ENCODE measurements at places on chromosomes 11 and 22.

GRCh38 chr22:46355369-46355995 is 20.0 kb downstream of the TRMU start:
- H3K36me3 ChIP-seq: peaks cover 47% of the 10 kb centered on the region
- H3K4me1 ChIP-seq: peaks cover 21% of the 10 kb centered on the region
- no peak for DNase-seq
- no peak overlapping the region for H3K4me3 ChIP-seq
- no peak overlapping the region for H3K27ac ChIP-seq

GRCh38 chr11:68146010-68146540 is 24.9 kb upstream of the CHKA start:
- no peak for DNase-seq
- no peaks in the 10 kb centered on the region for H3K27me3 ChIP-seq
- H3K4me3 ChIP-seq: no peak overlapping the region
- no peak overlapping the region for H3K27ac ChIP-seq

DNA sequence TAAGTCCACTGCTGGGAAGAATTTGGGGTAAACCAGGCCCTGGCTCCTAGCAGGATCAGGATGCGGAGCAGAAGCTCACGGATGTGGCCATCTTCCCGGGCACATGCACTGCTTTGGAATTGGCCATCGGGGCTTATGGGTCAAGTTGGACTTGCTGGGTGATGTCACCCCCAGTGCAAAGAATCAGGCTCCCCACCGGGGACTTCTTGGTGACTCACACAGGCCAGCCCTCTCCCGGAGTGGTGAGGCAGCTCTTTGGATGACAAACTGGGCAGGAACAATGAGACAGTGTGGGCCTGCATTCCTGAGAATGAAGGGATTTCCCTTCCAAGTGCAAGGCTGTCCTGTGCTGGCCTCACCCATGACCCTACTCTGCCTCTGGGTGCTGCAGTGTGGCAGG is 128.8 kb upstream of the ANO1 start:
- H3K4me3 ChIP-seq: no peak overlapping the region
- peak; percentile 91 for DNase-seq

GRCh38 chr11:57407010-57407920 is 16.8 kb upstream of the PRG2 start:
- H3K36me3 ChIP-seq: peaks cover 24% of the 10 kb centered on the region
- H3K27me3 ChIP-seq: no peaks in the 10 kb centered on the region
- H3K4me3 ChIP-seq: no peak overlapping the region
- no peak overlapping the region for H3K27ac ChIP-seq

- no peaks in the 10 kb centered on the region for H3K4me1 ChIP-seq
- DNase-seq: no peak
- no peaks in the 10 kb centered on the region for H3K27me3 ChIP-seq
- no peaks in the 10 kb centered on the region for H3K36me3 ChIP-seq
- H3K27ac ChIP-seq: no peak overlapping the region
These were observed 294.3 kb downstream of the LARGE1 start for GRCh38 chr22:33625959-33626358.

GRCh38 chr11:103637831-103638230 is 398.6 kb upstream of the DDI1 start:
- H3K27me3 ChIP-seq: no peaks in the 10 kb centered on the region
- H3K27ac ChIP-seq: no peak overlapping the region
- no peak overlapping the region for H3K4me3 ChIP-seq
- H3K36me3 ChIP-seq: no peaks in the 10 kb centered on the region

- H3K4me1 ChIP-seq: no peaks in the 10 kb centered on the region
- no peaks in the 10 kb centered on the region for H3K27me3 ChIP-seq
- no peak overlapping the region for H3K27ac ChIP-seq
- DNase-seq: no peak
- H3K36me3 ChIP-seq: no peaks in the 10 kb centered on the region
These were observed 403.2 kb downstream of the NELL1 start for GRCh38 chr11:21072558-21072957.

GRCh38 chr11:64291752-64292459 is 804 bp downstream of the KCNK4 start:
- no peaks in the 10 kb centered on the region for H3K36me3 ChIP-seq
- H3K27ac ChIP-seq: no peak overlapping the region
- peaks cover 6% of the 10 kb centered on the region for H3K4me1 ChIP-seq
- DNase-seq: no peak
- peak overlapping the region; percentile 25 for H3K4me3 ChIP-seq

DNA sequence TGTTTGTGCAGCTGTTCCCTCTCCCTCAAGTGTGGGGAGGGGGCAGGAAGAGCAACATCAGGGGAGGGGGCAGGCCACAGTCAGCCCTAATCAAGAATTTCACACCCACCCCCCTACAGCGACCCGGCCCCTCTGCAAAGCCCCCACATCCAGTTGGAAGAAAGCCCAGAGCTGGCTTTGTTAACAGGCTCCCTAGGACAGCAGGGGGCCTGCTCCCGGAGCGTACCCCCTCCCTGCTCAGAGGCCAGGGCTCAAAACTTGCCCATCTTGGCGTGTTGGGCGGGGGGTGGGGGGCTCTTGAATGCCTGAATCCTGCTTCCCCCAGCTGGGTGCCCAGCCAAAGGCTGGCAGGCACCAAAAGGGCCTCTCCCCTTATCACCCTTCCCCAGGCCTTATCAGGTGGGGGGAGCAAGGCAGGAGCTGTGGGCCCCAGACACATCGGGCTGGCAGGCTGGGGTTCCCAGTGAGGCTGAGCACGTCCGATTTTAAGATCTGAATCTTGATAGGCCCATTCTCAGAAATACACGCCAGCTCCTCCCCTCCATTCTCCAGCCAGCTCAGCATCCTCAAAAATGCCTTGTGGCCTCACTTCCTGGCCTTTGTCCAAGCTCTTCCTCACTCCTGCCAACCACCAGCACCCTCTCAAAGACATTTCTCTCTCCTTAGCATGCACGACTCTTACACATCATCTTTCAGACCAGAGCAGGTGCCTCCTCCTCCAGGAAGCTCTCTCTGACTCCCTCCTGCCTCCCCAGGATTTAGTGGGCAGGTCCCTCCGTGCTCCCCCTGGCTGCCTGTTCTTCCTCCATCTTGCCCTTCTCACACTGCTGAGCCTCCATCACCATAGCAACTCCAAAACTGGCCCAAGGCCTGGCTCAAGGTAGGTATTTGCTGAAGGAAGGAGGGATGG is 384.8 kb downstream of the MN1 start:
- DNase-seq: peak; percentile 96
- no peak overlapping the region for H3K4me3 ChIP-seq
- H3K4me1 ChIP-seq: peaks cover 48% of the 10 kb centered on the region
- H3K36me3 ChIP-seq: no peaks in the 10 kb centered on the region
- H3K27me3 ChIP-seq: no peaks in the 10 kb centered on the region

GRCh38 chr11:89119426-89119825 is 53.6 kb upstream of the GRM5 start:
- H3K4me1 ChIP-seq: no peaks in the 10 kb centered on the region
- H3K27me3 ChIP-seq: no peaks in the 10 kb centered on the region
- no peak for DNase-seq
- no peaks in the 10 kb centered on the region for H3K36me3 ChIP-seq
- H3K27ac ChIP-seq: no peak overlapping the region

GRCh38 chr11:34501949-34502348 is 11.6 kb downstream of the ELF5 start:
- peaks cover 3% of the 10 kb centered on the region for H3K27me3 ChIP-seq
- no peak overlapping the region for H3K27ac ChIP-seq
- no peak for DNase-seq
- no peaks in the 10 kb centered on the region for H3K4me1 ChIP-seq

- DNase-seq: no peak
- no peak overlapping the region for H3K4me3 ChIP-seq
- no peaks in the 10 kb centered on the region for H3K27me3 ChIP-seq
These were observed 16.9 kb downstream of the CCDC15 start for GRCh38 chr11:124970925-124971324.

DNA sequence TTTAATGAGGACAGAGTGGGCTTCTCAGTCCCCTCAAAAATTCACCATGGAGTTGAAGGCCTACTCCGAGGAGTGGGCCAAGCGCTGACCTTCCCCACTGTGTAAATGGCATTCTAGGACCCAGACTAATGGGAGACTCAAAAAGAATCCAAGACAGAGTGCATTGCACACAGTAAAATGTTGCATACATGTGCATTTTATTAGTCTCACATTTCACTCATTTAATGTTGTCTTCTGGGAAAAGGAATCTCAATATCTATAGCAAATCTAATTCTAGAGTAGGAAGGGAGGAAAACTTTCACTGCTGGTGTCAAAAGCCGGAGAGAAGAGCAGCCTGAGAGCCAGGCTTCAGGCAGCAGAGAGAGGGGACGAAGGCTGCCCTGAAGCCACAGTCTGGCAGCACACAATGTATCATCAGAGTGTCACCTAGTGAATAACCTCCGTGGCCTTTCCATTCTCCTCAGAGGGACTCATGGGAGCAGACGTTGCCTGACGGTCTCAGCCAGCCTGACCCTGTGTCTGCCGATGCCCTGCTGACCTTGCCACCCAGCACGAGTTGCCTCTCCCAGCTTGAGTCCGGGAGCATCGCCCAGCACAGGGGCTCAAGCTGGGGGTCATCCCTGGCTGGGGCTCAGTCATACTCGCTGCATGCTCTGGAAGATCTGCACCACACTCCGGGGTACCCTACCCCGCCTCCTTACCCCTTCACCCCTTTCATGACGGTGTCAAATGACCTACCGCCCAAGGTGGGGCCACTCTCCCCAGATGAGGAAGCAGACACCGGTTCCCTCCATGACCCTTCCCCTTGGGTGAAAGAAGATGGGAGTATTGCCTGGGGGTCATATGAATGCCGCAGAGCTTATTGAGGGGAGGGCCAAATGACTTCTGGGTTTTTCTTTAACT is 12.9 kb upstream of the POU2AF3 start:
- H3K4me3 ChIP-seq: no peak overlapping the region
- peaks cover 7% of the 10 kb centered on the region for H3K27me3 ChIP-seq
- H3K4me1 ChIP-seq: no peaks in the 10 kb centered on the region

DNA sequence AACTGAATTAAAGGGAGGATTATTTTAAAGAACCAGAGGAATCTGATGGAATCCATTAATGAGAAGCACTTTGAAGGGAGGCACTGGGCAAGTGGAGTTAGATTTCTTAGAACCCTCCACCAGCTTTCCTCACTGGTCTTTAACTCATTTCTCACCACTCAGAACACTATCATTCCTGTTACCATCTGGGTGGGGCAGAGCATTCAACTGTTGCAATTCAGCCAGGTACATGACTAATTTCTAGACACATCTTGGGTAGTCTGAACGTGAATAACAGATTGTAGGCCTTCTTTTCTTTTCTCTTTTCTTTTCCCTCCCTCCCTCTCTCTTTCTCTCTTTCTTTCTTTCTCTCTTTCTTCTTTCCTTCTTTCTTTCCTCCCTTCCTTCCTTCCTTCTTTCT is 15.5 kb upstream of the MMP1 start:
- no peaks in the 10 kb centered on the region for H3K36me3 ChIP-seq
- DNase-seq: no peak
- no peak overlapping the region for H3K4me3 ChIP-seq
- no peaks in the 10 kb centered on the region for H3K27me3 ChIP-seq

GRCh38 chr11:94193288-94193687 is 64.6 kb downstream of the PANX1 start:
- peaks cover 7% of the 10 kb centered on the region for H3K4me1 ChIP-seq
- no peaks in the 10 kb centered on the region for H3K27me3 ChIP-seq
- H3K36me3 ChIP-seq: no peaks in the 10 kb centered on the region
- no peak overlapping the region for H3K4me3 ChIP-seq
- H3K27ac ChIP-seq: no peak overlapping the region

GRCh38 chr11:132464003-132464342 is 1068.3 kb downstream of the OPCML start:
- no peaks in the 10 kb centered on the region for H3K36me3 ChIP-seq
- H3K4me3 ChIP-seq: no peak overlapping the region
- DNase-seq: no peak
- no peaks in the 10 kb centered on the region for H3K27me3 ChIP-seq
- no peaks in the 10 kb centered on the region for H3K4me1 ChIP-seq
- no peak overlapping the region for H3K27ac ChIP-seq

GRCh38 chr11:126518972-126519690 is 163.6 kb downstream of the ST3GAL4 start:
- H3K4me1 ChIP-seq: no peaks in the 10 kb centered on the region
- no peak overlapping the region for H3K27ac ChIP-seq
- DNase-seq: no peak
- no peaks in the 10 kb centered on the region for H3K27me3 ChIP-seq
- no peak overlapping the region for H3K4me3 ChIP-seq
- no peaks in the 10 kb centered on the region for H3K36me3 ChIP-seq

GRCh38 chr11:87063982-87064381 is 26.2 kb downstream of the TMEM135 start:
- no peak overlapping the region for H3K4me3 ChIP-seq
- no peaks in the 10 kb centered on the region for H3K27me3 ChIP-seq
- H3K27ac ChIP-seq: no peak overlapping the region

- no peaks in the 10 kb centered on the region for H3K27me3 ChIP-seq
- peaks cover 10% of the 10 kb centered on the region for H3K36me3 ChIP-seq
- DNase-seq: no peak
- no peak overlapping the region for H3K4me3 ChIP-seq
These were observed 69.8 kb downstream of the RNF169 start for GRCh38 chr11:74818283-74818946.

GRCh38 chr11:5625281-5625680 is 480 bp downstream of the TRIM34 start:
- no peaks in the 10 kb centered on the region for H3K36me3 ChIP-seq
- H3K27me3 ChIP-seq: no peaks in the 10 kb centered on the region
- DNase-seq: no peak
- H3K27ac ChIP-seq: peak overlapping the region; percentile 74

GRCh38 chr11:18115360-18116127 is 9.7 kb upstream of the SAAL1 start:
- H3K4me1 ChIP-seq: no peaks in the 10 kb centered on the region
- H3K27me3 ChIP-seq: peaks cover 9% of the 10 kb centered on the region
- DNase-seq: peak; percentile 26
- no peak overlapping the region for H3K4me3 ChIP-seq
- no peaks in the 10 kb centered on the region for H3K36me3 ChIP-seq

DNA sequence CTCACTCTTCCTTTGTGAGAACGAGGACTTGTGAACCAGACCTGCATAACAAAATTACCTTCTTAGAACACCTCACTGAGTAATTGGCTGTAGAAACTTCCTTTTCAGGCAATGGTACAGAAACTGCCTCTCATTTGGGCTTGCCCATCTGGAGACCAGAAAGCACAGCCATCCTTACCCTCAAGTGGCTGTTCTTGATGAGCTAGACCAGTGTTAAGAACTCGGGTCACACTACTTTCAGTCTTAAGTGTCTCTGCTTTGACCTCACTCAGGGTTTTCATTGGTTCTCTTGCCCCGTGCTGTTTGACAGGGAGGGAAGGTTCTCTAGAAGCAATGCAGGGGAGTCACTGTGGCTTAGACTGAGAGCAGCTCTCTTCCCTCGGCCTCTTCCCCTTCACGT is 29.3 kb downstream of the NAT10 start:
- H3K4me3 ChIP-seq: no peak overlapping the region
- H3K4me1 ChIP-seq: no peaks in the 10 kb centered on the region

DNA sequence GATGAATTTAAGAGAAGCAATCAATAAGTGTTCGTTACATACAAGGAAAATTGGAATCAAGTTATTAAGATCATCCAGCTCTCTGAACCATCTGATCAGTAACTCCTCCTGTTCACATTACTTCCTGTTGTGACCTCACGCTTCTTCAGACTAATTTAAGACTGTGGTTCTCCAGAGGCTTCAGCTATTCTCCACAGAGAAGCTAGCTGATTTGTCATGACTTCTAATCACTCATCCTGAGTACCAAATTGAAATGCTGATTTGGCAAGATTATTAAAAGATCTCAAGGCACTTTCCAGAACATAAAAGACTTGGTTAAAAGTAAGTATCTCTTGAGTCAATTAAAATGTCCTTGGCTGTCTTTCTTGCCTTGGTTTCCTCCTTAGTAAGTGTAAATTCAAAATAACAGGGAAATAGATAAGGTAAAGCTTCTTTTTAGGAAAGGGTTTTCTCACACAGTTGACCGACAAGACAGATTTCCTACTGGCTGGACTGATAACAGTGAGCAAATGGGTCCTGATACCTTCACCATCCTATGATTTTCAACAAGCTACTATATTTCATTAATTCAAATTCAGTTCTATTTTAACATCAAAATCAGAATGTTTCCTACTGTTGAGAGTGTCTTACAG is 38.5 kb downstream of the GAB2 start:
- H3K4me3 ChIP-seq: no peak overlapping the region
- no peaks in the 10 kb centered on the region for H3K4me1 ChIP-seq
- H3K27ac ChIP-seq: no peak overlapping the region

Data from keratinocyte (primary cell).